Heart left ventricle (tissue), 16 donors: ENCODE measurements at places on chromosomes 13 and 19. TPM values are rescaled to one million over a fixed set of nuclear protein-coding genes. Genes with fewer than 3 reads are reported as not detected.

- H3K4me3 ChIP-seq = no peak overlapping the region
- H3K36me3 ChIP-seq = no peaks in the 10 kb centered on the region
- no peaks in the 10 kb centered on the region for H3K27me3 ChIP-seq
Observed at GRCh38 chr13:27353166-27353583, 71.2 kb upstream of the GTF3A start.

- H3K36me3 ChIP-seq = peaks cover 3% of the 10 kb centered on the region
- no peak for DNase-seq
- no peaks in the 10 kb centered on the region for H3K27me3 ChIP-seq
- H3K27ac ChIP-seq = no peak overlapping the region
- H3K4me1 ChIP-seq = peaks cover 32% of the 10 kb centered on the region
- H3K4me3 ChIP-seq = no peak overlapping the region
Observed at GRCh38 chr19:45879055-45879454, 6.9 kb downstream of the IRF2BP1 start.

GRCh38 chr19:17652627-17653026 lies 35.5 kb downstream of the UNC13A start:
- no peak overlapping the region for H3K4me3 ChIP-seq
- no peaks in the 10 kb centered on the region for H3K36me3 ChIP-seq
- no peaks in the 10 kb centered on the region for H3K27me3 ChIP-seq
- DNase-seq = no peak
- no peaks in the 10 kb centered on the region for H3K4me1 ChIP-seq

GRCh38 chr19:38304866-38305429 lies 897 bp downstream of the C19orf33 start:
- no peaks in the 10 kb centered on the region for H3K27me3 ChIP-seq
- H3K4me1 ChIP-seq = peaks cover 4% of the 10 kb centered on the region
- no peak overlapping the region for H3K27ac ChIP-seq
- DNase-seq = peak; percentile 49
- peak overlapping the region; percentile 7 for H3K4me3 ChIP-seq

- H3K4me3 ChIP-seq = no peak overlapping the region
- H3K36me3 ChIP-seq = no peaks in the 10 kb centered on the region
- H3K27me3 ChIP-seq = peaks cover 10% of the 10 kb centered on the region
- no peak overlapping the region for H3K27ac ChIP-seq
Observed at GRCh38 chr19:4301590-4302242, 473 bp downstream of the TMIGD2 start.

DNA sequence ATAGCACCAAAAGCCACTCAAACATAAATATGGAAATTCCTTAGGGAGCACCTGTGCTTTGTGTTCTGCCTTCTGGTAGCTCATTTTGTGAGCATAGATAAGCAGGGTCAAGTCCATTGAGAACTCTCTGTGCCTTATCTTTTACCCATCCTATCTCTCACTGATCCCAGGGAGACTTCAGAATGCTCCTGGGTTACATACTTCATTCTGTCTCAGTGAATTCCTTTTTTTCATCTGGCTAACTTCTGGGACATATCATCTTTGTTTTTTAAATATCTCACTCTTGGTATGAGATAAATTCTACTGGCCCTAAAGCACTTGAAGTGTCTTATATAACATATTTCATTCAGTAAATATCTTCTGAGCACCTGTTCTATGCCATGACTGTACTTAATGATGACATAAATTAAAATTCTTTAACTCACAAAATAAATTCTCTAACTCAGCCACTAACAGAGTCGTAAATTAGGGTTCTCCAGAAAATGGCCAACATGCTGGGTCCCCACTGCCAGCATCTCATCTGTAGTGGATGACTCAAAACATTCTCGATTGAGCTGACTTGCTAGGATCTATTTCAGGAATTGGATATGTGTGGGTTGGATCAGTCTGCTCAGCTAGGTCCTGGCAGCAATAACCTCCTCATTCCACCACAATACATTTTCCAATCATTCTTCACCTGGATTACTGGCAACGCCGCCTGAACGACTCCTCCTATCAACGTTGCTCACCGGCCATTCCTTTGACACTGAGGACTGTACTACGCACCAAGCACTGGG lies 170.2 kb downstream of the FOXO1 start:
- H3K27me3 ChIP-seq = no peaks in the 10 kb centered on the region
- H3K27ac ChIP-seq = no peak overlapping the region

DNA sequence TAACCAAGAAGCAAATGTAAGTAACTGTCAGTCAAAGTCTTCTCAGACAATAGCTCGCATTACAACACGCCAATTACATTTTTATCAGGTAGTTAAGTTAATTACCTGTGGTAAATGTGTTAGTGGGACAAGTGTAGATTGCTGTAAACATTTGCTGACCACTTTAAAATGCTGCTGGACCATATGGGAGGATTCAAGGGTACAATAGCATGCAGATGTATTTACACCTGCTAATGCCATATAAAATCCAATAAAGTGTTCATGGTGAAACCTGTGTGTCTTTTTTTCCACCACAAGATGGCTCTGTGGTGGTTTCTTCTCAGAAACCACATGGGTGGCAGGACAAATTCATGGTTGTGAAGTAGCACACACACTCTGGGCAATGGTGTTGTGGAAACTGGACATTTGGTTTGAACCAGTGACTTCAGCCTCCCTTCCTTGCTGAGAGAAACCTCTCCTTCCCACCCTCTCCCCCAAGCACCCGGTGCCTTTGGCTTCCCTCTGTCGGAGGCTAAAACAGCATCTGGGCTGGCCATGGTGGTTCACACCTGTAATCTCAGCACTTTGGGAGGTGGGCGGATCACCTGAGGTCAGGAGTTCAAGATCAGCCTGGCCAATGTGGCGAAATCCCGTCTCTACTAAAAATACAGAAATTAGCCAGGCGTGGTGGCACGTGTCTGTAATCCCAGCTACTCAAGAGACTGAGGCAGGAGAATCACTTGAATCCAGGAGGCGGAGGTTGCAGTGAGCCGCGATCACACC lies 18.1 kb upstream of the GTF3A start:
- no peak overlapping the region for H3K4me3 ChIP-seq
- no peak overlapping the region for H3K27ac ChIP-seq
- no peaks in the 10 kb centered on the region for H3K36me3 ChIP-seq
- no peak for DNase-seq
- H3K4me1 ChIP-seq = peaks cover 9% of the 10 kb centered on the region

GRCh38 chr13:99003851-99004471 lies 26.1 kb upstream of the DOCK9 start:
- H3K27me3 ChIP-seq = no peaks in the 10 kb centered on the region
- H3K36me3 ChIP-seq = no peaks in the 10 kb centered on the region
- DNase-seq = no peak
- H3K4me1 ChIP-seq = peaks cover 55% of the 10 kb centered on the region

ZNF506 gene
- total RNA-seq = 19.1 TPM

PCSK4 gene
- total RNA-seq = 1.00 TPM

SPC24 gene
- 8.7 TPM for total RNA-seq

FGF22 gene
- total RNA-seq = not detected

DGKH gene
- total RNA-seq = 10.3 TPM

AMH gene
- total RNA-seq = 0.35 TPM

OR4F17 gene
- total RNA-seq = not detected
